Epithelial cell of proximal tubule (primary cell): ENCODE measurements at places on chromosomes 7 and 10.

- DNase-seq: no peak
Observed at GRCh38 chr7:19099924-19100323, 17.5 kb downstream of the TWIST1 start.

DNA sequence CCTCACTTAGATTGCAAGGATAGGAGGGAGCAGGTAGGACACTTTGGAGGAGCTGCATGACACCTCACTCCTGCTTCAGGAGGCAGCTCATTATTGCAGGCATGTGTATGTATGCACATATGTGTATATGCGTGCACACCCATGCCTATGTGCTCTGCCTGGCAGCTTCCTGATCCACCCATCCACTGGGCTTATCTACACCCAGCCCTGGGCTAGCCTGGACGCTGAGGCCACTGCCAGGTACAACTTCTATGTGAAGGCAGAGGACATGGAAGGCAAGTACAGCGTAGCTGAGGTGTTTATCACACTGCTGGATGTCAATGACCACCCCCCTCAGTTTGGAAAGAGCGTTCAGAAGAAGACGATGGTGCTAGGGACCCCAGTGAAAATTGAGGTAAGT, 13.3 kb downstream of the LRIT2 start:
- DNase-seq: no peak

DNA sequence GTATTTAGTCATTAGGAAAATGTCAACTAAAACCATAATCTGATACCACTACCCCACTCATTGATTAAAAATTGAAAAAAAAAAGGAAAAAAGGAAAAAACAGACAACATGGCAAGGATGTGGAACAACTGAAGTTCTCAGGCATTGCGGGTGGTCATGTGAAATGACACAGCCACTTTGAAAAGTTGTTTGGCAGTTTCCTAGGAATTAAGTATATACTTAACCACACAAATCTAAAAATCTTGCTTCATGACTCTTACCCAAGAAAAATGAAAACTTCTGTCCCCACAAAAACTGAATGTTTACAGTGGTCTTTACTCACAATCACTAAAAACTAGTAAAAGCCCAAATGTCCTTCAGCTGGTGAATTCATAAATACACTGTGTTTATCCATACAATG, 254.5 kb downstream of the AHR start:
- DNase-seq: no peak

GRCh38 chr7:95190515-95190914, 133.8 kb downstream of the PON1 start:
- DNase-seq: no peak

- DNase-seq: no peak
Observed at GRCh38 chr10:133614830-133615580, 11.6 kb downstream of the FRG2B start.

DNA sequence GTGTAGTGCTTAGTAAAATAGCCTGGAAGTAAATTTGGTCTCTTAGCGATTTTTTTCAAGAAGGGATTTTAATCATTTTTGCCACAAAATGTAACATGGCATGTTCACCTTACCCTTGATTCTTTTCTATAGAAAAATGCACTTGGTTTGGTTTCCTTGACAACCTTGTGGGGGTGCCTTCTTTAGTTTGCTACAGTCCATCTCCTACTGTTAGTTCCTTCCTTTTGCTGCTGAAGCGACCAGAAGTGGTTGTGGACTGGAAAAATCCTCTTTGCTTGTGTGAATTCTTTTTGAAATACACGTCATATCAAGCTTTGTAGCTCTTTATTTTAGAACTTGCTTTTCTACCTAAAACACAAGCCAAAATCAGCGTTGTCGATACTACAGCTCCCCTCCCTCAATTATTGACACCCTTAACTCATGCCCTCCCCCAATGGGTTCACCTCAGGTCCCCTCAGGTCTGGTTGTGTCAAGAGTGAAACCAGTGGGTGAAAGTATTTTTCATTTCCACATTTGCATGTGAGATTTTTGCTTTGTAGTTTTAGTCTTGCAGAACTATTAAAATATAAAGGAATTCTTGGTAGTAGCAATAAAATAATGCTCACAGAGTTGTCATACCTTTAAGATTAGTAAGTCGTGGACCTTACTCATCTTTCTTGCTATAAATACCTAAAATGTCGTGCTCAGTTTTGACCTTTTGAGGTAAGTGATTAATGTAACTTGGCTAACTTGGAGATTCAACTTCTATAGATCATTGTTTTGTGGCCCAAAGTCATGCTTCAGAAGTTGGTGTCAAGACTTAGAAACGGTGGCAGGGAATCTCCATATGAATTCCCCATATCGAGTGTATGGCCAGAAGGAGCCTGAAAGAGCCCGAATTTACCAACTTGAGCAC, 1.5 kb downstream of the ACTR3B start:
- DNase-seq: no peak

- DNase-seq: no peak
Observed at GRCh38 chr10:88661018-88661417, 3.2 kb upstream of the LIPF start.

DNA sequence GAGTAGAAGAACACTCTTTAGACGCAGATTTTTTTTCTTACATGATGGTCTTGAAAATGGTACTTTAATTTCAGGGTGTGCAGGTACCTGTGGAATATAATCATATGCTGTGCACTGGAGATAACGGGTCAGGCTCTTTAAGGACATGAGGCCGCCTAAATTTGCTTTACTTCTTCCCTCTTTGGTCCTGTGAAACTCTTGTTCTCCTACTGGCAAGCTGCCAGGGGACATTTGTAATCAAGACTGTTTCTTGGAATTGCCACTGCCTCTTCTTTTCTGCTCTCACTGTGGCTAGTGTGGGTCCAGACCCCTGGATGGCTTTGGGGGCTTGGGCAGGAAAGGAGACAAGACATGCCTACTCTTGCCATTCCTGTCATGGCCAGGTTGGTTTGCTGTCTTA, 146.0 kb downstream of the SND1 start:
- no peak for DNase-seq

DNA sequence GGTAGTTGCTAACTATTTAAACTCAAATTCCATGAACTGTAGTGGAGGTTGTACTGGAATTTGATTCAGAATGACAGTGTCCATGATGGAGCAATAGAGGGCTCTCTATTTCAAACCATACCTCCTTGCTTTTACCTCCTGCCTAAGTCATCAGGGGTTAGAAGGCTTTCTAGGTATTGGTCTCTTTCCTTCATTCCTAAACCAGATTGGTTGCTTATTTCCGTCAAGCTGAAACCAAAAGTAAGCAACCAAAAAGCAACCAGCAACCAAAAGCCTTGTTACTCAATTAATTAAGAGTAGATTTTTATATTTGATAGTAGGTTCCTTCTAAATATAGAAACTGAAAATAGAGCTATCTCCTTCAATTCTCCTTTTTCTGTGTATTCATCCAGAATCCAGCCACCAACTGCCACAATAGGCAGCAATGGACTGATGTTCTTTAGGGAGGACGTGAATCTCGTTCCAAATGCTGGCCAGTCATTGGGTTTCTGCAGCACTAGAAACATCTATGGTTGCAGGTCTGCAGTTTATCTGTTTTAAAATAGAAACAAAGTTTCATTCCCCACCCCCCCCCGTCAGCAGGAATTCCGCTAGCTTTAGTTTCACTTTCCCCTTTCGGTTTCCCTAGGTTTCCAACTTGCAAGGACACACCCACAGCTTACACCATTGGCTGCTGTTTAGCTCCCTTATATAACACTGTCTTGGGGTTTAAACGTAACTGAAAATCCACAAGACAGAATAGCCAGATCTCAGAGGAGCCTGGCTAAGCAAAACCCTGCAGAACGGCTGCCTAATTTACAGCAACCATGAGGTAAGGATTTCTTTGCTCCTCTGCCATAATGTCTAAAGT, at the start of gene IFIT1:
Gene IFIT1 (plus strand): TSS at position 717 of the 850 bp plus-strand sequence. CDS start 90 bp downstream, at position 807.
- no peak for DNase-seq

DNA sequence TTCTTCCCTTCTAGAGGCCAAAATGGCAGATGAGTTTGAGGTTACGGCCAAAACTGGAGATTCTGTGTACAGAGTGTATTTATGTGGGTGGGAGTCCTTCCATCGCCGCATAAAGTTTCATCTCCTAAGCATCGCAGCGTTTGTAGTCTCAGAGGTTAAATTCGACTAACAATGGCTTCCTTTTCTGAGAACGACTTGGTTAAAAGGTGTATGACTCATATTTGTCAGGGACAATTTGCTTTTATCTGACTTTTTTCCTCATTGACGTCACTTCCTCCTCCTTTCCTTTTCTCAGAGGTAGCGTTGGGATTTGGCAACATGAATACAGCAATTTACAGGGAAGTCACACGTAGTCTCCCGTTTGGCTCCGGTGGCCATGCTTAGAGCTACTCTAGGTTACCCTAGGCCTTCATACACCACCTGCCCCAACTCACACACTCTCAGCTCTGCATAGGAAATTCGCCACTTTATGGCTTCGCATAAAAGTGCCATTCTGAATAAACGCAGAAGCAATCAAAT, 37.6 kb upstream of the TCF7L2 start:
- DNase-seq: no peak

DNA sequence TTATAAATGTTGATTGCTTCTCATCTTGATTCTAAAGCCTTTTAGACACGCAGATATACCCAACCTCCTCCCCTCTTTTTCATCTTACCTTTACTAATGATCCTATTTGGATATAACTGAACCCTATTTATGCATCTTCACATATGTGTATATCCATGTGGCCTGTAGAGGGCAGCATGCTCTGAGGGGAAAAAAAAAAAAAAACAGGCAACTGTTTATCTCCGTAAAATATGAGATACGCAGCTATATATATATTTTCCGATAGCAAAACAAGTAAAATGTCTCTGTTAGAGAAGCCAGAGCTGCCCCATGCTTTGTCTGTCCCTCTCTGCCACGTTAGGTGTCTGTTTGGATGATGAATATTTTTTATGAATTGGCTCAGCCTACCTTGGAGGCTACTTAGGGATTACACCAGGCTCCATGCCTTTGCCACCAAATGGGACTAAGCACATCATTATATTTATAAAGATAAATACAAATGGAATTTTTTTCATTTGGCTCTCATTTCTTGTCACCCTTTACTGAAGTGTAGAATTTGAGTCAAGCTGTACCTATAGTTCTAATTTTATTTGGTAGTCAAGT, 174.8 kb upstream of the FZD1 start:
- DNase-seq: no peak
